ENCODE measurements at places on chromosomes 7 and 10.

GRCh38 chr10:102113956-102114857, 6.0 kb downstream of the LDB1 start:
- no peak for DNase-seq

GRCh38 chr7:101154693-101155102, 422 bp downstream of the AP1S1 start:
- DNase-seq, result no peak

GRCh38 chr10:44198780-44199097, 186.2 kb downstream of the CXCL12 start:
- DNase-seq, result no peak

DNA sequence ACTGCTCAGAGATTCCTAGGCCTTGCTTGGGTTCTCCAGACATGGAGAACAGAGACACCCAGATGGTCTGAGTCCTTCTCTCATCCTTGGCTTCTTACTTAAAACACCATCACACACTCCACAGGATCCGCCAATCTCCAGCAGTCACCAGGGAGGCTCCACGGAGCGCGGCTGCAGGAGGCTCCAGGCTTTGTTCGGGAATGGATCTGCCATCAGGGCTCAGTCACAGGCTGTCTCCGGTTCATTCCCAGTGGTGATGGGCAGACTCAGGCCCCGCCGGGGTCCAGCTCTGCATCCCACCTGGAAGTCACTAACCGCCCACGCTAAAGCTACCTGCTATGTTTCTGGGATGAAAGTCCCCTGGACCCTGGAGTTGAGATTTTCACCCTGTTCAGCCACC, 312.9 kb downstream of the TCERG1L start:
- DNase-seq, result no peak

DNA sequence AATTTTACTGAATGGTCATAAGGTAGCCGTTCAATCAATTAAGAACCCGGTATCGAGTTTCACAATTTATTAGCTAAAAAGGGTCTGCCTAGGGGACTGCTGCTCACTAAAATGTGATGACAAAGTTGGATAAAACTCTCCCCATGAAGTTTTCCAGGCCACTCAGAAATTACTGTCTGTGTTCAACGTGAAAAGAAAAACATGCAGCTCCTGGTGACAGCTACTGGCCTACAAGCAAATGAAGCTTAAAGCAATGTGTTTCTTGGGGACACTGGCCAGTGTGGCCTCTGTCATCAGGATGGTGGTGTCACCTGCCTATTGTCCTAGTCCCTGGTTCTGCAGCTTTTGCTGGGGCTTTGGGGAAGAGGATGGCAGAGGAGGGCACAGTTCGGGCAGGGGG, 222.6 kb downstream of the WDR11 start:
- no peak for DNase-seq

GRCh38 chr10:95236068-95236903, 42.2 kb downstream of the ACSM6 start:
- DNase-seq, result no peak

GRCh38 chr10:9643782-9644181, 1373.9 kb upstream of the CELF2 start:
- no peak for DNase-seq

GRCh38 chr10:97904018-97904381, 54.4 kb downstream of the GOLGA7B start:
- no peak for DNase-seq

- DNase-seq, result no peak
Observed at GRCh38 chr7:15245831-15246230, 316.0 kb downstream of the AGMO start.

DNA sequence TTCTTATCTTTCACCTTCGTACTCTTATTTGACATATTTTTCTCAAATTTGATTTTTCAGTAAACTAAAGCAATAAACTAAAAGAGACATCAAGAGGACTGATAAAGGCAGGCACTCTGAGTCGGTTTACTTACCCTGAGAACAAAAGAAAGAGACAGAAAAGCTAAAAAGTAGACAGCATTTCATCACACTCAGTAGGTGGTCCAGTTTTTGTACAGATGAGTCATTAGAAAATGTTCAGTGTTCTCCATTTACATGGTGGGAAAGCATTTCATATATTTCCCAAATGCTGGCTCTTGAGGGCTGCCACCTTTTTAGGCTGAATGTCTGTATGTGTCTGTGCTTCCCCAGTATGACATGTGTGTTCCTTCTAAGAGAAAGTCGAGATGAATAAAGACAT, 52.7 kb downstream of the NHLRC2 start:
- no peak for DNase-seq

DNA sequence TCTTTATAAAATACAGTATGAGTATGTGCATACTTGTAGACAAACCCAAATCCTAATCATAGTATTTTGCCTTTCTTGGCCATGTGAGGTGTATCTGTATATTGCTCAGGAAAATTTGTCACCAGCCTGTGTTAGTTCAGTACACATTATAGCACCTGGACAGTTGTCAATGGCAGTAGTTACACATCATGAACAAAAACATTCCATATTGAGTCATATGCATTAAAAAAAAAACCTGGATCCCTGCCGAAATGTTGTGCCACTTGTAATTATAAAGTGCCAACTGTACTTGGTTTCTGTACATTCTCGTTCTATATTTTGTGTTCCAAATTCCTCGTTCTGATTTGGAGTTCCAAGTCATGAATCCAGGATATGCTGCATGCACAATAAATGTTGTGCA, 410.4 kb downstream of the INHBA start:
- no peak for DNase-seq

GRCh38 chr10:118694848-118695247, 59.9 kb downstream of the CACUL1 start:
- DNase-seq, result no peak

GRCh38 chr7:111268941-111269340, 178.0 kb downstream of the LRRN3 start:
- no peak for DNase-seq

DNA sequence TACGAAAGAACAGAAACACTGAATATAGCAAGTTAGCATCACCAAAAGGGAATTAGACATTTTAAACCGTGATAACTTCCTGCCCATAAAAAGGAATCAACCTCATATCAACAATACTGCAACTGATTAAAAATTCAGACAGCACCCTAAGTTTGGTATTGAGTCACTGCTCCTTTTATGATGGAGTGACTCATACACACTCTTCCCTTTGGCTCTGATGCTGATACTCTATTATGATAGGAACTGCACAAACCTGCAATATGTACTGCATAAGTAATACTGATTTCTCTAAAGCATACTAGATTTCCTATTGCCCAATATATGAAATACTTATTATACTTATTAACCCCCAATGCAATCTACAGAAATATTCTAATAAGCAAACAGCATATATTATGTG, 118.7 kb downstream of the PARD3 start:
- no peak for DNase-seq

DNA sequence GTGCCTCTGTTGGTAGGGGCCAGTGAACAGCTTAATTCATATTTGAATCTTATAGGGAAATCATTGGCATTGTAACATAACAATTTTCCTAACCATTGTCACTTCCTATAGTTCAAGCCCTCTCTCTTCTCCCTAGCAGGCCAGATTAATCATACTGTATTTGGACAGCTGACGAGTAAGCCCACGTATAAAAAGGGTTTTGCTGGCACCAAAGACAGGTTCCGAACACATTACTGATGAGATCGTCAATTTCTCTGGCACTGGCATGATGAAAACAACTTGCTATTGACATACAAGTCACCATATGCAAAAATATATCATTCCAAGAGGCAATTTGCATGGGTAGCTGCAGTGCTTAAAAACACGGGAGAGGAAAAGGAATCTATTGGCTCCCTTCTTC, 891.1 kb upstream of the AUTS2 start:
- DNase-seq, result no peak

GRCh38 chr7:80187279-80187678, 52.6 kb downstream of the GNAI1 start:
- no peak for DNase-seq

GRCh38 chr10:83908506-83908905, 230.8 kb upstream of the GHITM start:
- no peak for DNase-seq

DNA sequence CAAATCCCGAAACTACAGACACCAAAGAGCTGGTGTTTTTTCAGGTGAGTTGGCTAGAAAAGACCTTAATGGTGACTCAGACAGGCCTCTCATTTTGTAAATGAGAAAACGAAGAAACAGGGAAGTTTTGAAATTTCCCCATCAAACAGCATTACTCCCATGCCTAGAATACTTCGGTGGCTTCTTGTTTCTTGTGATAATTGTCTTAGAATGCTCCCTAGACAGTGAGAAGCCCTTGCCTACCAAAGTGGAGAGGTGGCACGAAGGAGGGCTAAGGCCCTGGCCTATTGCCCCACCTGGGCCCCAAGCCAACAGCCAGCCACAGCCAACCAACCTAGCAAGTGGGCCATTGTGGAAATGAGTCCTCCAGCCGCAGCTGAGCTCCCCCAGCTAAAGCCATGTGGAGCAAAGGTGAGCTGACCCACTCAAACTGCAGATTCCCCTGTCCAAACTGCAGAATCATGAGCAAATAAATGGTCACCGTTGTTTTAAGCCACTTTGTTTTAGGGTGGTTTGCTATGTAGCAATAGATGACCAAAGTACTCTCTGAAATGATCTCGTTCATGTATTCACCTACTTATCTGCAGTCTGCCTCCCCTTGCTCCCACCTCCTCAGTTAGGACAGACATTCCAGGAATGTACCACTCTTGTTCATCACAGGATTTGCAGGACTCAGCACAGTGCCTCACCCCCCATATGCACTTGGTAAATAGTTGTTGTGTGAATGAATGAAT, 97.7 kb upstream of the FGFR2 start:
- DNase-seq, result no peak

DNA sequence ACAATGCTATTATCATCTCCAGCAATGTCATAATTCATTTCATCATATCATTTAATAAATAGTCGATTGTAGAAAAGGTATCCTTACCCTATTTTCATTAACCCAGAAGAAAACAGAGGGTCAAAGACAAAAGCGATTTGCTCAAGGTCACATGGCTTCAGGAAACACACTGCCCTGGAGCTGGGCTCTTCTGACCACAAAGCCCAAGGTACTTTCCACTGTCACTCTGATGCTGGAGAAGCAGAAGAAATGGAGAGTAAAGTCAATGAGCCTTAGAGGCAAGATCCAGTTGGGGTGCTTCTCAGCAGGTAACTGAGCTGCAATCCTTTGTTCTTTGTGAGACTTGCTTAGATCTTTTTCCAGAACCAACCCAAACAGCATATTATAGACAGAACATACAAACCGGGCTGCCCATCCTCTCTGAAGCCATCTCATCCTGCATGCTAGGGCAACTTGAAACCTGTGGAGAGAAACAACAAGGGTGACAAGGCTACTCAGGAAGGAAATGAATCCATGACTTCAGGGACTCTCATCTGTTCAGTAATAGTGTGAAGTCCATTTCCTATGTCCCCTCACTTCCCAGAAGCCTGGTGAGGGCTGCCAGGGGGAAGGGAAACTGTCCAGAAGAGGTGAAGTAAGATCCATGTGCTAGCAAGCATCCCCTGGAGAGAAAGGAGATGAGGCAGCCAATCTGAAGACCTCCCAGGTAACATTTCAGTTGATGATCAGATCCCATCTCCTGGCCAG, 148.6 kb upstream of the SVIL start:
- DNase-seq, result no peak

- DNase-seq, result no peak
Observed at GRCh38 chr10:46285300-46285699, 1.5 kb upstream of the ANTXRL start.

- no peak for DNase-seq
Observed at GRCh38 chr10:934746-935406, 3.4 kb upstream of the LARP4B start.

GRCh38 chr10:91190876-91191583, 29.4 kb upstream of the PCGF5 start:
- DNase-seq, result no peak

GRCh38 chr7:44621034-44621749, 14.8 kb downstream of the OGDH start:
- no peak for DNase-seq

DNA sequence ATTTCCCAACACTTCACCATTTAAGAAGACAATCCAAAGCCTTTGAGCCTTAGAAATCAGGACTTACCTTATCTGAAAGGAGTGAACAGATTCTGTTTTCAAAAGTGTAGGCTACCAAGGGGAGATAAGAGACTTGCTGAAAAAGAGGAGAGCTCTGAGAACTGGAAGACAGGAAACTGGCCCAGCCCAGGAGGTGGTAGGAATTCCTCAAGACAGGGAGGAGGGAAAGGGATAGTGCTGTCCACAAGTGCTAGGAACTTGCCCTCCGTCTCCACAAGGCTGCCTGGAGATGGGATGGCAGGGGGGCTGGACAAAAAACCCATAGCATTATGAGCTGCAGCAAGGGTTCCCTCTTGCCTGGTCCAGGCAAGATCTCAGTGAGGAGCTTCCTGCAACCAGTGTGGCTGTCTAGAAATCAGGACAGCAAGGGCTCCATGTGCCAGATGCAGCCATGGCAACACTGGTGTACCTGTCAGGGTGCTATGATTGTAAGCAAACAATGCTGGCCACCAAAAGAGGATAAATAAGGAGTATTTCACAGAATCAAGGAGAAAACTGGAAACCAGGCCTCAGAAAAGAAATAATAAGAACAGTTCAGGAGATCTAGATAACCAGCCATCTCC, 22.7 kb upstream of the FRMD4A start:
- no peak for DNase-seq

GRCh38 chr7:142954680-142955268, 7.4 kb downstream of the KEL start:
- DNase-seq, result no peak

DNA sequence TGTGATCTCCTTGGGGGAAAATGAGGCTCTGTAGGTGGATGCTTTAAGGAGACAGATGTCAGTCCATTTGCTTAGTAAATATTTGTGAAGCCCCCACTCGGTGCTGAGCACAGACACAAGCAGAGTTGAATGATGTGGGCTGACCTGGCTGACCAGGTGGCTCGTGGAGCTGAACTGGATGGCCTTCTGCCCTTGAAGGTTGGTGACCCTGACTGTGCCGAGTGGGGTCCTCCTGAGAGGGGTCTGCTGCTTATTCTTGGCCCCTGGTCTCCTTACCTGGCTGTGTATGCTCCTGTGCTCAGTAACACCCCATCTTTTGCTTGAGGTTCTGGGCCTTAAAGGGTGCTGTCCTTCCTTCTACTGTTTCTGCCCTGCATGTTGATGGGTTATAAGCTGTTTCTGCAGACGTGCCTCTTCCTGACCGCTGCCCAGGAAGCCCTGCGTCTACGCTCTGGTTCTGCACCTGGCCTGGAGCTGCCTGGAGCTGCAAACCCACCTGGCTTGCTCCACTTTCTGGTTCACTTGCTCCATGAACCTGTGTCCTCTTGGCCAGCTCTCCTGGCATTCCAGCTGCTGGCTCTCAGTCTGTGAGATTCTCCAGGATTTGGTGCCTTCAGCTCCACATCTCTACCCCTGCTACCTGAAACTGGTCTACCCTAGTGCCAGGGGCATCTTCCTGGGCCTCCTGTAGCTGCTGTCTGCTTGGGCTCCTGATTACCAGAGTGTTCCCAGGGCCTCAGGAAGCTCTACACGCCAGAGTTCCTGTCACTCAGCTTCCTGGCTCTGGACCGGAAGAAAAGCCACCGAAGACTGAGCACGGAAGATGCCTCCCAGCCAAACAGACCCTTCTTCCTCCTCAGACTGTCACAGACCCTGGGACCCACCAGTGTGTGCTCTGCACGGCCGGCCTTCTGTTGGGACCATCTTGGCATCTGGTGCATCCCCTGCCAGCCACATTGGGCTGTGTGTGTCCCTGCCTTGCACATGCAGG, 76.5 kb downstream of the ADCY1 start:
- no peak for DNase-seq

Measured in NCI-H187 treated with DMSO at 0.1 percent for 48 hours (cell line).